Activated naive CD4-positive, alpha-beta T cell treated with anti-CD3 and anti-CD28 coated beads, Interleukin-2, amount 50 U/mL, for 72 hours (primary cell): ENCODE measurements at places on chromosomes 4 and X.

DNA sequence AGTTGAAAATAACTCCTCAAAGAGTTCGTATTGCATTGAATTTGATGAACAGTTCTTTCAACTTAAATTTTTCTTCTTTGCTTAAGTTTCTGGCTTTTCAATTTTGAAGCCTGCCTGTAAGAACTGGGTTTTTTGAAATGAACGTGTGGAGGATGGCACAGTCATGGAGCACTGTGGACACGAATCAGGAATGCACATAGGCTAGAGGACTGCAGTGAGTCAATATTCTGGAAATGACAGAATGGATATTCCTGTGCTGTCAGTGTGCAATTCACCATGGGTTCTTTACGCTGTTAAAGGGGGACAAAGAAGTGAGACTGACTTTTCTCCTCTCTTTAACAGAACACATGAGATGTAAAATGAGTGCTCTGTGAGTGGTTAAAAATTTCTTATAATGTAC, 368.0 kb upstream of the AGA start:
- DNase-seq: no peak

DNA sequence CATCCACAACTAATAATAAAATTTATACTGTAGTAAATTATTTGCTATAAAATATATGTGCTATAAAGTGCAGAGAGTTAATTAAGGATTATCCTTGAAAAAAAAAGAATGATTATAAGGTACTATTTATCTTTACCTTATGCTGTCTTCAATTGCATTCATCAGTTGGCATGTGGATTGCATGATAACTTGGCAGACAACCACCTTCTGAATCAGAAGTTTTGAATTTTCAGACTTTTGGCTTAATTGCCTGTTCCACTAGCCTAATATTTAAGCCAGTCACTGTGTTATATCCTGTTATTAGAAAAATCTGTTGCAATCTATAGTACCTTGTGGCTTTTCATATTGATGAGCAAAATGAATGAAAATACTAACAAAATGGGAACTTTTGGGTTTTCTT, 1040.3 kb upstream of the PCDH10 start:
- DNase-seq: no peak

DNA sequence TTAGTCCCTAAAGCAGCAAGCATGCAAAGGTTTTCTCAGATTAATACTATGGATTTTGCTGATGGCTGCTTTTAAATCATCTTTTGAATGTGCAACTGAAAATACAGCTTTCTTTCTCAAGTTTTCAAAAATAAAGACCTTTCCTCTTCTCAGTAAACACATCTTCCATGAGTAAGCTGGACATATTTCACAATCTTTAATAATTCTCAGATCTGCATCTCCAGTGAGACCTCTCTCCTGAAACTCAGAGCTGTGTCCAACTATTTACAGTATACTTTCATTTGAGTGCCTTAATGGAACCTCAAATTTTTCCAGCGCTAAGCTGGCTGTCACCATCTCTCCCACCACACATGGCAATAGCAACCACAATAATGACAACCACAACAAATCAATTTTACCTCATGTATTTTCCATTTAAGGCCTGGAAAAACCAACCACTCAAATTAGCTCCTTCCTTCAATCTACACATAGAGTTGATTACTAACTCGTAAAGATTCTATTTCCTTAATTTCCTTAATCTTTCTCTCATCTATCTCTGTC, 192.4 kb upstream of the RPL34 start:
- DNase-seq: no peak

DNA sequence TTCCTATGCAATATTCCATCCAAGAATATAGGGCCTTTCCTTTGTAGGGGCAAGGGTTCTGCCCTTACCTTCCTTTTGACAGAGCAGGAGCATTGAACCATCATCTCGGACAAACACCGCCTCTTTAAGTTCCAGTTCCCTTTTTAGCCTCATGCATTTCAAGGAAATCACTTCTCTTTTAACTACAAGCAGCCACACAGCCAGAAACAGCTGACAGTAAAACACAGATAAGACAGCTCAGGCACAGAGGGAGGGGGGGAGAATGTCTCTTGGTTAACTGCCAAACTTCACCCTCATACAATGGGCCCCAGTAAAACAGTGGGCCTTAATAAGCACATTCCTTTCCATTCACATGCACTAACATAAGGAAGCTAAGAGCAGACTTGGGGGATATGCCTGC, 648.3 kb downstream of the GABRG1 start:
- DNase-seq: no peak

- peak; percentile 70 for DNase-seq
These were observed 11.2 kb upstream of the BCOR start for GRCh38 chrX:40108959-40109287.

- DNase-seq: no peak
These were observed 136.7 kb upstream of the C1QTNF7 start for GRCh38 chr4:15291122-15291521.

GRCh38 chr4:6362896-6363295, 93.2 kb downstream of the WFS1 start:
- peak; percentile 24 for DNase-seq

GRCh38 chr4:97670703-97671269, 472.5 kb downstream of the STPG2 start:
- no peak for DNase-seq

GRCh38 chrX:36534900-36535299, 473.3 kb upstream of the FAM47C start:
- DNase-seq: no peak

- no peak for DNase-seq
These were observed 526.3 kb upstream of the FAM241A start for GRCh38 chr4:111618908-111619307.

GRCh38 chr4:138598226-138598625, 356.1 kb upstream of the SLC7A11 start:
- DNase-seq: no peak
